Peyer's patch (tissue), 4 donors: ENCODE measurements at places on chromosomes 5 and 9. TPM values are rescaled to one million over a fixed set of nuclear protein-coding genes. Genes with fewer than 3 reads are reported as not detected.

IL31RA gene
- total RNA-seq = not detected

MAN1B1 gene
- 50.9 TPM for total RNA-seq

GRCh38 chr5:160957312-160957861 lies 105.4 kb upstream of the ATP10B start:
- no peaks in the 10 kb centered on the region for H3K27me3 ChIP-seq
- H3K4me3 ChIP-seq = no peak overlapping the region
- no peak overlapping the region for H3K27ac ChIP-seq
- no peaks in the 10 kb centered on the region for H3K4me1 ChIP-seq
- no peak for DNase-seq
- no peaks in the 10 kb centered on the region for H3K36me3 ChIP-seq

DNA sequence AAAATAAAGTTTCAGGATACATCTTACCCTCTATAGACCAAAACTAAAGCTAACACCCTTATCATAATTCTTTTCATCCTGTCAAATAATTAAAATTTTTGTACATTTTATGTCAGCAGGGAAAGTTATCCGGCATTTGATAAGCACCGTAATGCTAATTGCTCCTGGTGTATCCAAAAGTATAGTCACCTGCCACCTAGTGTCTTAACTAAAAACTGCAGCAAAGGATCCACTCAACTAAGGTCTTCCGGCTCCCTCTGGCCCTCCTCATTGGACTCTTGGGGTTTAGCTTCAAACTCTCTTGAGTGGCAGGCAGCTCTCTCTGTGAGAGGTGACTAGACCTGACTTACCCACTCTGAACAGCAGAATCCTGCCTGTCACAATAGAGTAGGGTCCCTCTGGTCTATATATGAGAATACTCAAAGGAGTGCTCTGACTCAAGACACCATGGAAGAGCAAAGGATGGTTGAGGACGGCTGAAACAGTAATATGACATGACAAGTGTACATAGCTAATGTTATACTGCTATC lies 60.4 kb upstream of the CAST start:
- no peaks in the 10 kb centered on the region for H3K4me1 ChIP-seq
- H3K27me3 ChIP-seq = no peaks in the 10 kb centered on the region
- H3K36me3 ChIP-seq = no peaks in the 10 kb centered on the region
- DNase-seq = peak; percentile 80
- H3K27ac ChIP-seq = no peak overlapping the region
- no peak overlapping the region for H3K4me3 ChIP-seq

DNA sequence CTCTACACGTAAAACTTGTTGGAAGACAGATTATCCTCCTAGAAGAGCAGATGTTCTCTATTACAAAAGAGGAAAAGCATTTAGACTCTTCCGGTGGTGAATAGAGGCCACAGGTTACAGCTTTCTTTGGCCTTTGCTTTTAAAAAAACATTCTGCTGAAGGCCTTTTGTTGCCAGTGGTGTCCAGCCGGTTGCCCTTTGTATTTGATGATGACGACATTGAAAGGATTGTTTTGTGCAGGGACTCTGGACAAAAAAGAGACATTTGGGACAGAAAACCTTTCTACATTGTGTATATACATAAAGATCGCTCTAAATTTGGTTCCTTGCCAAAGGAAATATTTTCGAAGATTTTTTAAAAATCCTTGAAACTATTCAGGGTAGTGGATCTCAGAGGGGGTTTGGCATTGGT lies 180.3 kb downstream of the C9orf152 start:
- no peak overlapping the region for H3K4me3 ChIP-seq
- H3K36me3 ChIP-seq = no peaks in the 10 kb centered on the region
- DNase-seq = no peak
- H3K4me1 ChIP-seq = no peaks in the 10 kb centered on the region
- H3K27ac ChIP-seq = no peak overlapping the region
- H3K27me3 ChIP-seq = no peaks in the 10 kb centered on the region

LSM11 gene
- total RNA-seq = 3.3 TPM

GRCh38 chr5:39711821-39712220 lies 287.0 kb upstream of the DAB2 start:
- no peak for DNase-seq
- H3K27me3 ChIP-seq = no peaks in the 10 kb centered on the region
- H3K27ac ChIP-seq = no peak overlapping the region

DNA sequence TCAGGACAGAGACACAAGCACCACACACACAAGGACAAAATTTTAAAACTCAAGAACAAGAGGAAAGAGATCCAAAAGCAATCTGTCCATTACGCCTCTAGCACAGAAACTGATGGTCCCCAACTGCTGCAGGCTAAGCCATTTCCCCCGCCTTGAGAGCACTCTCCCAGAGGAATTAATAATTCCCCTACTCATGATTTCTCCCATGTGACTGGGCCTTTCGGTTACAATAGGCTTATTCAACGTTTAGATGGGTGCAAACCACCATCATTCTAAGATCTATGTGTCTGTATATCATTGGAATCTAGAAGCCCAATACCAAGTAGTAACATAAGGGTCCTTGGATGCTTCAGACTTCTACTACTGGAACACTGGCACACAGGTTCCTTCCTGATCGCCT lies 18.8 kb downstream of the BRD8 start:
- DNase-seq = no peak
- H3K27me3 ChIP-seq = no peaks in the 10 kb centered on the region
- H3K4me1 ChIP-seq = no peaks in the 10 kb centered on the region
- H3K4me3 ChIP-seq = no peak overlapping the region

DNA sequence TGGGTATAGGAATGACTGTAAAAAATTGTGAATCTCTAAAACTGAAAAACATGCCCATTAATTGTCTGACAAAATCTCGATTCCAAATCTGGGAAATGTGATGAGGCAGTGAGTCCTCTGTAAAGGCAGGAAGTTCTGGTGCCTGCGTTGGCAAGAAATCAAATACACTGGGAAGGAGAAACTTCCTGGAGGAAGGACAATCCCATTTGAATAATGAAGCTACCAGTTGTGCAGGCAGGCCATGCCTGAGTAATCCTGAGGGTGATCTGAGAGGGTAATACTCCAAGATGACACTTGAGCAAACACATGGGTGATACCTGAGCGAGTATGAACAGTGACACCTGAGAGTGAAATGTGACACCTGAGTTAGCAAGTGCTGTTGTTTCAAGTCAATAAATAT lies 49.7 kb downstream of the KIF24 start:
- H3K4me3 ChIP-seq = no peak overlapping the region
- no peaks in the 10 kb centered on the region for H3K36me3 ChIP-seq
- no peaks in the 10 kb centered on the region for H3K27me3 ChIP-seq

DNA sequence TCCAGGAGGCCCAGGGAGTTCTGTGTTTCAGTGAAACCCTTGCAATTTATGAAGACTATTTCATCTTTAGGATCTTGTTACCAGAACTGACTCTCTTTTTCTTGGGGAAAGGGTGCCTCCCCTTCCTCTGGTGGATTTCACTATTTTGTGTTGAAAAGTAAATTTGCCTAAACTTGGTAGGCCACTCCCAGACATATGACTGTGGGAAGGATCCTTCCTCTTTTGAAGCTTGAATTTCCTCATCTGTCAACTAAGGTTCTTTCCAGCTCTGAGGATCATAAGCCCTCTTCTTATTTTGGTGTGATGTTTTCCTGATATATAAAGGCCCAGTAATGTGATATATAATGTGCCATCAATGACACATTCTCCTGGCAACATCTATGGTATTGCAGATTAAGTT lies 59.1 kb upstream of the ZFAND5 start:
- H3K4me3 ChIP-seq = no peak overlapping the region
- no peak overlapping the region for H3K27ac ChIP-seq
- no peak for DNase-seq
- no peaks in the 10 kb centered on the region for H3K27me3 ChIP-seq

DNA sequence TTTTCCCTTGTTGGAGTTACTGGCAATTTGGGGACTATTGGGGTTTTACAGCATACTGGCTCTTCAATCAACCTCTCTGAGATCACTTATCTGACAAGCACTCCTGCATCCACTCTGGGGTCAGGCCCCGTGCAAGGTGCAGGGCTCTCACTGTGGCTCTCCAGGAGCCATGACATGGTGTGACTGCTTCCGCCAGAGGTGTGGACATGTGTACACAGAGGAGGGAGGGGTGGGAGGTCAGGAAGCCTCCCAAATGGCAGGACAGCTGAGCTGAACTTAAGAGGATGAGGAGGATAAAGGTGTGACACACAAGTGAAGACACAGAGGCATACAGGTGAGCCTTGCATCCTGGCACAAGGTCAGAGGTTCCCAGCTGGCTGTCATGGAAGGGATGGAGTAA lies 24.3 kb downstream of the SHB start:
- no peaks in the 10 kb centered on the region for H3K36me3 ChIP-seq
- H3K27ac ChIP-seq = no peak overlapping the region
- H3K4me3 ChIP-seq = no peak overlapping the region
- H3K27me3 ChIP-seq = no peaks in the 10 kb centered on the region
- peaks cover 36% of the 10 kb centered on the region for H3K4me1 ChIP-seq

DNA sequence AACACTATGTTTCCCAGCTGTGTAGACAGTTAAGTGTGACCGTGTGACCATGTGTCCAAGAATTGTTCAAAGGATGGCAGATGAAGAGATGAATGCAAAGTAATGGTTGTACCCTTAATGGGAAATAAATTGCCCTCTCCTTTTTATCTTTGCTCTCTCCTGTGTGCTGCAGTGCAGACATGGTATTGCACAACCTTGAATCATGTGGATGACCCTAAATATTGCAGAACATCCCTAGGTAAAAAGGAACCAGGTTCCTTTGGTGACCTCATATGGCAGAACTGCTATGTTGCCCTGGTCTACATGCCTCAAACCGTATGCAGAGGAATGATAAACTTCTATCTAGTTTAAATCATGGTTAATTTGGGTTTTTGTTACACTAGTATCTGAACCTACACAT lies 81.7 kb upstream of the CTNND2 start:
- no peak for DNase-seq
- H3K4me3 ChIP-seq = no peak overlapping the region
- H3K36me3 ChIP-seq = no peaks in the 10 kb centered on the region
- H3K27ac ChIP-seq = no peak overlapping the region
- H3K4me1 ChIP-seq = no peaks in the 10 kb centered on the region
- no peaks in the 10 kb centered on the region for H3K27me3 ChIP-seq

DNA sequence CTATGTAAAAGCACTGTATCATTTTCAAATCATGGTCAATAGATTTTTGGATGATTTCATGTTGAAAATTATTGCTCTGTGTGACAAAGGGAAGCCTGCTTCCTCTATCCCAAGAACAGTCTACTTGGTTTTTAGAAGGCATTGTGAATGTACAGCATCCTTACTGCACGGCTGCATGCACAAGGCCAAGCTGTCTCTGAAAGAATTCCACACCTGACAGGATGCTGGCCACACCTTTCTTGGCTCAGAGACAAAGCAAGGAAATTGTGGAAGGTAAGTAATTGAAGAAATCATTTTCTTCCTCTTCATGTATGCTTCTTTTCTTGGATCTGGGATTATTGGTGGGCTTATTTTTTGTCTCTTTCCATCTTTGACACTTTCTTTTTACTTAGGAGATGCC lies 53.7 kb upstream of the VCAN start:
- H3K4me3 ChIP-seq = no peak overlapping the region
- no peaks in the 10 kb centered on the region for H3K4me1 ChIP-seq
- DNase-seq = no peak
- no peak overlapping the region for H3K27ac ChIP-seq

DNA sequence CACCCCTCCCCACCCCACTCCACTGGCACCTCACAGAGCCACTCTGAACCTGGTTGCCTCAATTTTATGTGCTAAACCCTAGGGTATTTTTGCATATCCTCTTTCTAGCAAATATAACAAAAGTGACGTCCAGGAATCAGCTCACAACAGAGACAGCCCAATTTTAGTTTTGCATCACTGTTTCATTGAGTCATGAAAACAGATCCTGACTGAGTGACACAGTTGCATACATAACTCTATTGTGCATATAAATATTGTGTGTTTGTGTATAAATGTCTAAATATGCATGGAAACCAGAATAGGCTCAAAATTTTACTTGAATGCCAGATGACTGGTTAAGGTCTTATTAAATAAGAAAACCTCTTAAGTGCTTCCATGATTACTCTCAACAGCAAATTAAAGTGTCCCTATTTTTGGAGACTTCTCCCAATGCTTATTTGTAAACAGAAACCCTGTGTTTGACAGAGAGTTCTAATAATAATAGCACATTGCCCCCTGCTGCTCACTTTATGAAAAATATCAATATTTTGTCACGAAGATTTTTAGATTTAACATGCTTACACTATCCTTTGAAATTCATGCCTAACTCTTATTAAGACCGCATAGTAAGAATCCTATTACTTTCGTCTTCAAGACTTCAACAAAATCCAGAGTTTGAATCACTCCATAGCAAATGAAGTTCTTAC lies 75.5 kb upstream of the PRRC1 start:
- H3K4me1 ChIP-seq = no peaks in the 10 kb centered on the region
- DNase-seq = no peak
- H3K4me3 ChIP-seq = no peak overlapping the region
- no peaks in the 10 kb centered on the region for H3K36me3 ChIP-seq
- no peaks in the 10 kb centered on the region for H3K27me3 ChIP-seq

KIF4B gene
- not detected for total RNA-seq

DOLPP1 gene
- not detected for total RNA-seq

GRCh38 chr5:13359344-13359743 lies 585.1 kb downstream of the DNAH5 start:
- H3K27ac ChIP-seq = no peak overlapping the region
- no peak for DNase-seq
- no peaks in the 10 kb centered on the region for H3K4me1 ChIP-seq
- no peaks in the 10 kb centered on the region for H3K36me3 ChIP-seq
- no peaks in the 10 kb centered on the region for H3K27me3 ChIP-seq
- no peak overlapping the region for H3K4me3 ChIP-seq

STKLD1 gene
- not detected for total RNA-seq

GRCh38 chr5:151132963-151133362 lies 24.6 kb downstream of the ANXA6 start:
- no peak overlapping the region for H3K4me3 ChIP-seq
- H3K4me1 ChIP-seq = peaks cover 22% of the 10 kb centered on the region
- H3K27ac ChIP-seq = no peak overlapping the region

DNA sequence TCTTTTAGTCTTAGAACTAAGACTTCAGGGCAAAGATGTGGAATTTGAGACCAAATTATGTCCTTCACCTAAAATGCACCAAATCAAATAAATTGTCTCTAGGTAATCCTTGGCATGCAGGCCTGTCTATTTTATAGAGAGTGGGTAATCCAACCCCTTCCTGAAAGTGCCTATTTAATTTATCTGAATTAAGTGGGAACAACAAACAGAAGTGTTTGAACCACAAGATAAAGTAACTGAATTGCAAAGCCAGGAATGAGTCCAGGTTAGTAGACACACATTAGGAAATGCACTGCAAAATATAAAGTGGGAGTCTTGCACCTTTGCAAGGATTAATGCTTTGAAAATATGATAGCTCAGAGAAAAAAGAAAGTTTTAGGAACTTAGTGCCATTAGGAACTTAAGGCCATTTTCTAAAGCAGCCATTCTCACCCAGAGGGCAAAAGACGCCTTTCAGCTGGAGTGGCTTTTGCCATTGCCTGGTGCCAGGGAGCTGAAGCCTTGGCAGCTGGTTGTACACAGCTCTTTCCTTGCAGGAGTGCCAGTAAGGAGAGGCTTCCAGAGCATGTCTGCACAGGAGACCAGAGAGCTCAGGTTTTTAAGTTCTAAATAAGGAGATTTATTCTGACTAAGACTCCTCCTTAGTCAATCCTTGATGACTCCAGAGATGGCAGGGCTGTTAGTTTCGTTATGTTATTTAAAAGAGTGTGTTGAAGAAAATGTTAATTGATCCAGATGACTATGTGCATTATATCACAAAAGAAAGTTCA lies 151.7 kb upstream of the ELL2 start:
- no peaks in the 10 kb centered on the region for H3K4me1 ChIP-seq
- no peak overlapping the region for H3K27ac ChIP-seq
- no peak for DNase-seq
- H3K27me3 ChIP-seq = no peaks in the 10 kb centered on the region
- H3K4me3 ChIP-seq = no peak overlapping the region
- no peaks in the 10 kb centered on the region for H3K36me3 ChIP-seq
